ENCODE measurements at places on chromosomes 4 and X.

DNA sequence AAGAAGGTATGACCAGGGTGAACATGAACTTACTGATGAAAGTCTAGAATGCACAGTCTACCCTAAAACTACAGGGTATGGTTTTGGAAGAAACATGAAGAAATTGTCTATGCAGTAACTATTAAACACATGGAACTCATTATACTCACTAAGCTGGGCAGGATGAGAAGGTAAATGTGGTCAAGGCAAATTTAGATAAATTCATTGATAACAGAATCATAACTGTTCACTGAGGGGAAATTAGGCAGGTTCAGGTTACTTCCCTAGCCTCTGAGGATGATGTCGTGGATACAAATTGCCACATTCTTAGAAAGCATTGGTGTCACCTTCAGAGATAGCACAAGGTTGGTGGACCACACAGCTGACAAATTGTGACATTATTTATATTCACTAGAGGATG, 40.4 kb upstream of the MID1IP1 start:
- no peak for DNase-seq

GRCh38 chr4:53586121-53586816, 5.0 kb downstream of the LNX1 start:
- DNase-seq, result no peak

DNA sequence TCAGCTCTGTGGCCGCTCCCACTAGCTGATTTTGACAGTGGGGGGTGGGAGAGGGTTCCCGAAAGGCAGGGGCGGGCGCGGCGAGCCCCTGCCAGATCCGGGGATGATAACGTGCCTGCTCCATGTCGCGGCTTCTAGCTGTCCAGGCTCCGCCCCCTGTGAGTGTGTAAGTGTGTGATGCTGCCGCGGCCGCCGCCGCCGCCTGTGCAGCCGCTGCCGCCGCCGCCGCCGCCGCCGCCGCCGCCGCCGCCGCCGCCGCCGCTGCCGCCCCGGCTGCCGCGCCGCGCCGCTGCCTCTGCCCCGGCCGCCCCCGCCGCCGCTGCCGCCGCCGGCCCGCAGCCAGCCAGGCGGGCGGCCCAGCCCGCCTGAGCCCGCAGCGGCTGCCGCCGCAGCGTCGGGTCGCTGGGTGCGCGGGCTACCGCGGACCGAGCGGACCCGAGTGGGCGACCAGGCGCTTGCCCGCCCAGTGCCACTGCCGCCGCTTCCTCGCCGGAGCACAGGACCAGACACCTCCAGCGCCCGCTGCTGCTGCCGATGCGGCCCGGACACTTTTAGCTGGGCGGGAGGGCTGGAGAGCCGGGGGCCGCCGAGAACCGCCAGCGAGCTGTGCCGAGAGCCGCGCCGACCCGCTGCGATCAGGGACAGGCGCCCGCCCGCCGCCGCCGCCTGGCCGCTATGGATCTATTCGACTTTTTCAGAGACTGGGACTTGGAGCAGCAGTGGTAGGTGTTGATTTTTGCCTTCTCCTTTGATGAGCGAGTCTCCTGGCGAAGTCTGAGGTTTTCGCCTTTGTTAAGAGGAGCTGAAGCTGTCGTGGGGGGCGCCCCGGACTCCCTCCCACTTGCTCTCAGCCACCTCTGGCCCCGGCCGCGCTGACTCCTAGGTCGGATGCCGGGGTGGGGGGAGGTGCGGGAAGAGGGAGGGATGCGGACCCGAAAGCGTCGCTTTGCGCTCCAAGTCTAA, at the start of gene AFF2:
Gene AFF2, plus strand, starts transcription at position 195 of the 963 bp plus-strand sequence. Its CDS starts 481 bp downstream, at position 676.
- DNase-seq, result peak; percentile 64

- peak; percentile 42 for DNase-seq
Observed at GRCh38 chrX:48683411-48683982, at the start of gene WAS. Gene WAS (plus strand): TSS chrX:48683799. CDS start chrX:48683854, 55 bp downstream.

DNA sequence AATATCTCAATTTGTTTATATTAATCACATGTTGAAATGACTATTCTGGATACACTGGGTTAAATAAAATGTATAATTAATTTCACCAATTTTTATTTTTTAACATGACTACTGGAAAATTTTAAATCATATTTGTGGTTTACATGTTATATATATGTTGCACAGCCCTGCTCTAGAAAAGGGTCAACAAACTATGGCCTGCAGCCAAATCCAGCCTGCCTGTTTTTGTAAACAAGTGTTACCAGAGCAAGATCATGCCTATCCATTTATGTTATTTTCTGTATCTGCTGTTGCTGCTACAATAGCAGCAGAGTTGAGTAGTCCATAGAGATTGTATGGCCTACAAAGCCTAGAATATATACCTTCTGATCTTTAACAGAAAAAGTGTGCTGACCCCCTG, 1.2 kb downstream of the TCEANC start:
- no peak for DNase-seq

GRCh38 chrX:96373047-96373355, 311.6 kb upstream of the DIAPH2 start:
- no peak for DNase-seq

- DNase-seq, result no peak
Observed at GRCh38 chr4:689723-690122, 772 bp upstream of the SLC49A3 start.

- no peak for DNase-seq
Observed at GRCh38 chrX:134932528-134933217, 58.1 kb upstream of the SMIM10 start.

- DNase-seq, result no peak
Observed at GRCh38 chr4:41428601-41429279, 109.2 kb upstream of the LIMCH1 start.

DNA sequence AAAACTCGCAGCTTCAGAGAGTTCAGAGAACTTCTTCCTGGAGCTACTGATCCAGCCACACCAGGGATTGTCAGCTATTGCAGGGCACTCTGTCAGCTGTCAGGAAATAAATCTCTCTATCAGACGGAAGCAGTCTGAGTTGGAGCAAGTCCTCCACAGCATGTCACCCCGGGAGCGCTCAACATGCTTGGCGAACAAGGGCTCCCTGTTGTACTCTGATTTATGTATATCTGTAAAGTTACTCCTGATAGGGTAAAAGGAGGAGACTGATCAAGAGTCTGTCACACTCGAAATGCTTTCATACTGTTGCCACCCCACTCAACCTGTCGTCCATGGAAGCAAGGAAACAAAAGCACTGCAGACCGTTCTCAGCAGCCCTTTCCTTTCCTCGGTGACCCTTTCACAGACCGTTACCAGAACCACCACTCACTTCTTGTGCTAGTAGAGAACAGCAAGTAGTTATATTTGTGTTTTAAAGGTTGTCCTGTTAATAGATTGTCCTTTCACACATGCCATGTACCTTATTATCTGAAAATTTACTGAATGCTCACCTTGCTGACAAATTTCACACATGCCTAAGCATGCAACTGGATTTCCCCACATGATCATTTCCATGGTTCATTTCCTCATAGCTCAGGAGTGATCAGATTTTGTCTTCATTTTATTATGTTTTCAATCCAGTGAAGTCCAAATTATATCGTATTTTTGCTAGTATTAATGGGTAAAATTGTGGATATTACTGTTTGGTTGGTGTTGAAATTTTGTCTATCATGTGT, 2108.9 kb upstream of the TENM3 start:
- DNase-seq, result no peak

DNA sequence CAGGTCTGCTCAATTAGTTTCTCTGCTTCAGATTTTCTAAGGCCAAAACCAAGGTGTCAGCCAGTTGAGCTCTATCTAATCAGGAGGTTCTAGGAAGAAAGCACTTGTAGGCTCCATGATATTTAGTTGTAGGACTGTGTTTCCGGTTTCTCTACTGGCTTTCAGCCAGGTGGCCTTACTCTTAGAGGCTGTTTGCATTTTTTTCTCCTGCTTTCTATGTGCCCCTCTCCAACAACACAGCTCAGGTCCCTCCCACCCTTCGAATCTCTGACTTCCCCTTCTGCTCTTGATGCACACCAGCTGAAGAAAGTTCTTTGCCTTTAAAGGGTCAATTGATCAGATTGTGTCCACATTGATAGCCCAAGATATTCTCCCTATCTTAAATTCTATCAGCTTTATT, 245.2 kb downstream of the RAB28 start:
- no peak for DNase-seq

Data from stimulated activated CD4-positive, alpha-beta T cell treated with anti-CD3 and anti-CD28 coated beads, Interleukin-2, amount 100 ng/mL, for 24 hours (primary cell).